Substantia nigra (tissue), 51 donors: ENCODE measurements at places on chromosomes 12 and 14.
A peak's percentile ranks its signal among the peaks of the same experiment; 100 is the strongest.

- DNase-seq, result peak; percentile 17
These were observed 65.1 kb downstream of the CRADD start for GRCh38 chr12:93742110-93742934.

DNA sequence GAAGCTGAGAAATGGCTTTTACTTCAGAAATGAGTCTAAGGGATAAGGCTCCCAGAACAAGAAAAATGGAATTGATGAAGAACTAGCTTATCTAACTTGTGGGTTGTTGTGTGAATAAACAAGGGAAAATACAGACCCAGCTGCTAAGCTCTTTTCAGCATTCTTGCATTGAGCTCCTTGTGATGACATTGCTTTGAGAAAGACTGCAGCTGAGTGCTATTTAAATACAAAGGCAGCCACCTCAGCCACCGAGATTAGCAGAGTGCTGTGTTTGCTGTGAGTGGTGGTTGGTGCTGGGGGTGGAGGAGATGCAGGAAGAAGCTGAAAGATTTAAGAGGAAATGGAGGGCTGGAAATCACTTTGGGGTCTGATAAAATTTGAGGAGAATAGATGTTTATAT lies 396.0 kb upstream of the PRICKLE1 start:
- no peak for DNase-seq

DNA sequence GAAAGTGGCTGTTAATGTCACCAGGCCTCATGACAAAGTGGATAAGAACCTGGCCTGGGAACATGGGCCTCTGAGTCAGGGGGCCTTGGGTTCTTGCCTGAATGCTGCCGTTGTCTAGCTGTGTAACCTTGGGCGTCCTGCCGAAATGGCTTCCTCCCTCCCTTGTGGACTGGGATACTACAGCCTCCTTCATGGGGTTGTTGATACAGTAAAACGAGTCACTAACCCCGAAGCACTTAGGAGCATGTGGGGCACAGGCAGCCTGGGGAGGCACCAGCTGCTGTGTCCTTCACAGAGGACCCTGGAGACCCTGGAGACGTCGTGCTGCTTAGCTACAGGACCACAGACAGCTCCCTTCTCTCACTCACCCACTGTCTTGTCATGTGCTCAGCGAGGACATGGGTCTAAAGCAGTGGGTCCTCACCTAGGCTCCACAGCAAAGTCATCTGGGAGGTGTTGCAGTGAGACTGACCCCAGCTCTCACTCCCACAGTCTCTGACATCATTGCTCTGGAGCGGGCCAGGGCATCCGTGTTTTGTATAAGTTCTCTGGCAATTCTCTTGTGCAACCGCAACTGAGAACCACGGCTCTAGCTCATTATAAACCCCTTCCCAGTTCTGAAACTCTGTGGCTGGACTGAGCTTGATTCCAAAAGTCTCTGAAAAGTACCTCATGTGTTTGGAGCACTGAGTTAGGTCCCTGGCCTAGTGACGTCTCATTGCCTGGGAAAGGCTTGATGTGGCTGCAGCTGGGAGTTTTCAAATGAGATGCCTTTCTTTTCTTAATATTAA lies 42.1 kb downstream of the SERPINA3 start:
- no peak for DNase-seq

DNA sequence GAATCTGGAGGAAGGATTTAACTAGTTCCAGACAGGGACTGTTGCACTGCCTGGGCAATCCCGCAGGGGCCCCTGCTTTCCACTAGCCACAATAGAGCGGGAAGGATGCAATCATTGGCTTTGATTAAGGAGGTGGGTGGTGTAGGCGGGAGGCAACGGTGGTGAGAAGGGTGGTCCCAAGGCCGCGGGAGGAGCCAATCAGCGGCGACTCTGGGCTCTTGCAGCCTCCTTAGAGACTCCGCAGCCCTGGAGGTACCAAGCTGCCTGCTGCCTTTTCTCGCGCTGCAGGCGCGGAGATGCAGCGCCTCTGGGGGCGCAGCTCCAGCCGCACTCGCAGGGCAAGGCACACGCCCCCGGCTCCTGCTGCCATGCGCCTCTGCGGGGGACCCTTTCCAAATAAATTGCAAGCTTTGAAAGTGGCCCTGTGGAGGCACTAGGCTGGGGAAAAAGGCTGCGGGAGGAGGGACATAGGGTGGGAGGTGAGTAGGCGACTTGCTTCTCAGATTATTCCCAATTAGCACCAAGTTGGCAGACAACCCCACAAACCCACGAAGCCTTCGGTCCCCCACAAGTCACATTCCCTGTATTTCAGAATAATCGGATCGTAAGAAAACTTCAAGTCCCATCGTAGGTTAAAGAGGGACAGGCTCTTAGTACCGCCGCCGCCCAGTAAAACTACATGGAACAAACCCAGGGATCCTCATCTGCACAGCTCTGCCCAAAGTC lies 858 bp upstream of the KCNA1 start:
- no peak for DNase-seq

DNA sequence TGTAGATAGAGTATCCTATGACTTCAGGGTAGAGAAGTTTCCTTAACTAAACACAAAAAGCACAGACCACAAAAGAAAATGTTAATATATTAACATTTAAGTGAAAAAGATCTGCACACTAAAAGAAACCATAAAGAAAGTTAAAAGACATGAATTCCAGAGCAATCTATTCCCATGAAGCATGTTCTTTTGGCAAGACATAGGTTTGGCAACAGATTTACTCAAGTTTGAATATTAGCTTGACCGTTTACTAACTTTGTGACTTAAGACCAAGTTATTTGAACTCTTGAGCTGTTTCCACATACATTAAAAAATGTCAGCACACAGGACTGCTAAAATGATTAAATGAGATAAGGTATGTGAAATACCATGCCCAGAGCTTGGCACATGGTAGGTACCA lies 35.7 kb upstream of the GZMB start:
- DNase-seq, result no peak

DNA sequence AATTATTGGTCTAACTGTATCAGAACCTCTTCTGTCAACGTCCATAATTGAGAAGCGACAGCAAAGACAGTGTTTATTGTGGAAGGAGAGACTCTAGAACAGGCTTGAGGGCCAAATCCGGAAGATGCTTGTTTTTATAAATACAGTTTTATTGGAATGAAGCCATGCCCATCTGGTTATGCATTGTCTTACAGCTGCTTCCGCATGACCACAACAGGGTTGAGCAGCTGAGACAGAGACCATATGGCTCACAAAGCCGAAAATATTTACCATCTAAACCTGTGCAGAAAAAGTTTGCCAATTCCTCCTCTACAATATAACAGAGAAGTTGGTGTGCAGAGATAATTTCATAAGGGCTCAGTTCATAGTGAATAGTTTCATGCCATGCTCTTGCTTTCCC lies 24.5 kb downstream of the PRKAB1 start:
- DNase-seq, result no peak

- no peak for DNase-seq
These were observed 224.5 kb downstream of the VRK1 start for GRCh38 chr14:97021571-97022168.

GRCh38 chr14:100149851-100150611 lies 9.4 kb downstream of the DEGS2 start:
- DNase-seq, result no peak
